ENCODE measurements at places on chromosomes 7 and 10.

- peak; percentile 87 for DNase-seq
These were observed 15.0 kb upstream of the INSIG1 start for GRCh38 chr7:155282671-155283070.

- DNase-seq: no peak
These were observed 1127.7 kb downstream of the REEP3 start for GRCh38 chr10:64648915-64649314.

DNA sequence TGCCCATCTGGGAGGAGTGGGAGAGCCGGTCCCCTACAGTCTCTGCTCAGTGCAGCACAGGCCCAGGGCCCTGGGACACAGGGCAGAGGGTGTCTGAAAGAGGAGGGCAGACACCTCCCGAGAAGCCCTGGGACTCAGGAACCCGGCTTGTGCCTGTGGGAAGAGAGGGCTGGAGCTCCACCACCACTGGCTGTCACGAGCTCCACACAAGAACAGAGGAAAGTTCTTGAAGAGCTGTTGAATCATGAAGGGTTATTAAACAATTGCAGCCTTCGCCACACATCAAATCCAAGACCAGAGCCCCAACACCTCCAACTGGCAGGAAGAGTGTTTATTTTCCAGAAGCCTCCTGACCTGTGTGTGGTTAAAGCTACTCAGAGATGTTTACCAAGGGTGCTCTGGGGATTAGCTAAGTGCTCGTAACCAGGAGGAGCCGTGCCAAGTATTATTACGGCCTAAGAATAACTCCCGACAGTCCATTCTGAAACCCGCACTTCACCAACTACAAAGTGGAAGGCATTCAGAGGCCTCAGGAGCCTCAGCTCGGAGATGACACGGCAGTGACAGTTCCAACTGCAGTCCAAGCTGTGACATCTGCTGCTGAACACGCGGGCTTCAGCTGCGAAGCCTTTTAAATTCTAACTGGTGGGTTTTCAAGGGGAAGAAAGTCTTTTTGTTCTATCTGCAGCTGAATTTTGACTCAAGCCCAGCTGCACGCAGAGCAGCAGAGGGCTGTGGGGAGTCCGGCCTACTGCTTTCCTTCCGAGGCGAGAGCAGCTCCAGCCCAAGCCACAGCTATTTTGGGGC lies 75.1 kb downstream of the MAD1L1 start:
- DNase-seq: peak; percentile 78

GRCh38 chr7:134289841-134290240 lies 26.9 kb downstream of the SLC35B4 start:
- DNase-seq: no peak

DNA sequence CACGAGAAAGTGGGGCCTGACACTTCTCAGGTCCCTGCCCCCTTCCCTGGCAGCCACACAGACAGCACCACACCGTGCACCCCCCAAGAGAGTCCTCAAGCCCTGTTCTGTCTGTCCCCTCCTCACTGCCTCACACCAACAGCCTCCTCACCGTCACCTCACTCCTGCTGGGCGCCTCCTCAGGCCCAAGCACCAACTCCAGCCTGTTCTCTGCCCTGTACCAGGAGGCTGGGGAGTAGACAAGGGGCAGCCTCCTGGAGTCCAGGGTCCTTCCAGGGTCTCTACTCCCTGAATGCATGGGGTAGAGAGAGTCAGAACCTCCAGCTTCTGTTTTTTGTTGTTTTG lies 26.9 kb upstream of the ELN start:
- no peak for DNase-seq

DNA sequence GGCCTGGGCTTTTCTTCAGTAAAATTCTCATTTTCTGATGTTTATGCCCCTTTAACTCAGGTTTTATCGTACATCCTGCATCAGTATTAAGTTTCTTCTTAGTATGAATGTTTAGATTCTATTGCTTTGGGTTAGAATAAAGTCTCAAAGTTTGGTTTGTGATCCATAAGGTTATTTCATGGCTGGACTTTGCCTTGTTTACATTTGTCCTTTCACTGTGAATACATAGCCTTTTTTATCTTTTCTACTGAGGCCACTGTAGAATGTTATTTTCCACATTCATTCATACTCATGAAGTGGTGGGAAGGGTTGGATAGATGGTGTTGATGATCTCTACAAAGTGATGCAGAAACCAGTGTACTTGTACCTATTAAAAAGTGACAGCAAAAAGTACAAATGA lies 59.8 kb downstream of the CCSER2 start:
- DNase-seq: no peak

DNA sequence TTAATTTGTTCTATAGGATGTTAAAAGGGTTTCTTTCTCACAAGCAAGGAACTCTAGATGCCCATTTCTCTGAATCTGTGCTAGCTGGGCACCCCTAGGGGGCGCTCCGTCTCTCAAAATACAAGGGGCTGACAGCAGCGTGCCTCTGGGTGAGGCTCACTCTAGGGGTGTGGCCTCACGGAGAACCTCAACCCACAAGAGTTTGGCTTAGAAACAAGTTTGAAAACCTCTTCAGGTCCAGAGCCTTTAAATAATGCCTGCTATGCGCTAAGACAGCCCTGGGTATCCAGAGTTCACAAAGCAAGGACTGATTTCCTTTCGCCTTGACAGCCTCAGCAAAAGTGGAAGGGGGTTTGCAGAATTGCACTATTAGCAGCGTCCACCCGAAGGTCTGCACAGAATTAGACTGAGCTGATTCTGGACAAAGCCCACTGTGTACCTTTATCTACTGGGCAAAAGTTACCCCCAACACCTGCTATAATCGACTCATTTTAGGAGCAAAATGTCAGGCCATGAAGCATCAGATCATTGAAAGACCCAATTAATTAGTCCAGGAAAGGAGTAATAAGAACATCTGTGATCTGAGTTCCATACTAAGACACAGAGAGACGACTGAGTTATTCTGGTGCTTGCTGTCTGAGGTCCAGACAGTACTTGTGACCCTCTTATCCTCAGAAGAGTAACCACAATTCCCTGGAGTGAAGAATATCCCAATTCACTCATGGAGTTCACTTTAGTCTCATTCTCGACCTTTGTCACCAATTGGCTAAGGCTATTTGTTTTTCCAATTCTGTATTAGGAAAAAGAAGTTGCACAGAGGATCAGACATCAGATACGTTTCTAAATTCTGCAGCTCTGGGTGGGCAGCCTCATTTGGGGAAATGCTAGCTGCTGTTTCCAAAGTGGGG lies 574 bp upstream of the CPED1 start:
- DNase-seq: peak; percentile 97

DNA sequence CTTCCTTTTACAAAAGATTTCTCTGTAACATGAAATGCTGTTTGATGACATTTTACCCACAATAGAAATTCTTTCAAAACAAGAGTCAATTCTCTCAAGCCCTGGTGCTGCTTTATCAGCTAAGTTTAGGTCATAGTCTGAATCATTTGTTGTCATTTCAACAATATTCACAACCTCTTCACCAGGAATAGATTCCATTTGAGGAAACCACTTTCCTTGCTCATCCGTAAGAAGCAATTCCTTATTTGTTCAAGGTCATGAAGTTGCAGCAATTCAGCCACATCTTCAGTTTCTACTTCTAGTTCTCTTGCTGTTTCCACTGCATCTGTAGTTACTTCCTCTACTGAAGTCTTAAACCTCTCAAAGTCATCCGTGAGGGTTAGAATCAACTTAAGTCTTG lies 315.3 kb downstream of the TYW1 start:
- no peak for DNase-seq

All from posterior vena cava (tissue), 2 donors.